Stimulated activated CD4-positive, alpha-beta T cell treated with anti-CD3 and anti-CD28 coated beads, Interleukin-1b, Interleukin-23, amount 100 ng/mL, for 4 hours (primary cell): ENCODE measurements at places on chromosomes 6 and 20.

DNA sequence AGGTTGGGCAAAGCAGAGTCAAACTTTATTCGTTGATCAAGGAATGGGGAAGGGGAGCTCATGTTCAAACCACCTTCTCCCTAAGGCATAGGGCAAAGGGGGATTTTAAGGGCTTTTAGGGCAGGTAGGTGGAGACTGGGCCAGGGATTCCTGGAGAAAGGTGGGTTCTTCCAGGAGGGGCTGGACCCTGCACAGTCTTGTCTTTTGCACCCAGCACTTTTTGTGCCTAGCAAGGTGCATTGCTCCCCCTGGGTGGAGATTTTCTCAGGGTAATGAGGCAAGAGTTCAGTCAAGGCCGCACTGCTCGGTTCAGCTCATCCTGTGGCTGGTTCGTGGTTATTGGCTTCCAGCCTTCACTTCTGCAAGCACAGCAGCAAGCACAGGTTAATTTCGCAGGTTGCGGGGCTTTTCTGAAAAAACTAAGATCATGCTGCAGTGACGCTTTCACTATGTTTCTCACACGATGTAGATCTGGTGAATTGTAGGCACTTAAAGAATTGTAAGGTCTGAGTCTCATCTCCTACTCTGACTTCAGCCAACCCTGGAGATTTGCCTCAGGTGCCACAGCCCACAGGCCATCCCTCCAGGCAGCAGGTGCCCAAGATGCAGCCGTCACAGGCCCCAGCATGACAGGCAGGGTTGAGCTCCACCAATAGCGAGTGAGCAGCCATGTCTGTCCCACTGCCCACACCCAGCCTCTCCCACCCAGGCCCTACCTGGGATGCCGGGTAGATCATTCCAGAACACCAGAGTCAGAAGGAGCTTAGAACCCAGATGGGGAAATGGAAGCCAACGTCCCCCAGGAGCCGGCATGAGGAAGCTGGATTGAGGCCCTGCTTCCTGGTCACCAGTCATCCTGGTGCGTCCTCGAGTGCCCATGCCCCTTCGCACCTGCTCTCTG, 37.1 kb downstream of the SUN5 start:
- DNase-seq = no peak

DNA sequence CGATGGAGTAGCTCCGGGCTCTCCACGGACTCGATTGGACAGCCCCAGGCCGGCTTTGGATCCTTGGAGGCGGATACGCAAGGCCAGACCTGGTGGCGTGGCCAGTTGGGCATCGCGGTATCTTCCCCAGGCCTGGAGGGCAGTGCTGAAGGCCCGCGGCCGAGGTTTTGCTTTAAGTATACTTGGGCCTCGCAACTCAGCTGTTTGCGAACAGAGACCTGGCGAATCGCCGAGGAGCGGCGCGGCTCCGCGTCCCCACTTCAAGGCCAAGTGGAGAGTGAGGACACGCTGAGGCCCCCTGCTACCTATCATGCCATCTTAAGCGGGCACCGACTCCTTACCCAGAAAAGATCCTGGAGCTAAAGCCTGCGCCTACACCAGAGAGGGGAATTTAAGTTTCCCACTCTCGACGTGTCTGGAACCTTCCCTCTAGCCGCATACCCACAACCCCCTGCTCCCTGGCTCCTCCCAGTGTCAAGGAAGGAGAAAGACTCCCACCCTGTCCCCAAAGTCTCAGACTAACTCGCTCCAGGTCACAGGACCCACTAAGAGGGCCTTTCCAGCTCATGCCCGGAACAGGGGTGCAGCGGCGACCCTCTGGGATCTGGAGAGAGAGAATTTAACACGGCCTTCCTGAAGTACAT, 4.1 kb downstream of the LINC00237 start:
- DNase-seq = no peak

DNA sequence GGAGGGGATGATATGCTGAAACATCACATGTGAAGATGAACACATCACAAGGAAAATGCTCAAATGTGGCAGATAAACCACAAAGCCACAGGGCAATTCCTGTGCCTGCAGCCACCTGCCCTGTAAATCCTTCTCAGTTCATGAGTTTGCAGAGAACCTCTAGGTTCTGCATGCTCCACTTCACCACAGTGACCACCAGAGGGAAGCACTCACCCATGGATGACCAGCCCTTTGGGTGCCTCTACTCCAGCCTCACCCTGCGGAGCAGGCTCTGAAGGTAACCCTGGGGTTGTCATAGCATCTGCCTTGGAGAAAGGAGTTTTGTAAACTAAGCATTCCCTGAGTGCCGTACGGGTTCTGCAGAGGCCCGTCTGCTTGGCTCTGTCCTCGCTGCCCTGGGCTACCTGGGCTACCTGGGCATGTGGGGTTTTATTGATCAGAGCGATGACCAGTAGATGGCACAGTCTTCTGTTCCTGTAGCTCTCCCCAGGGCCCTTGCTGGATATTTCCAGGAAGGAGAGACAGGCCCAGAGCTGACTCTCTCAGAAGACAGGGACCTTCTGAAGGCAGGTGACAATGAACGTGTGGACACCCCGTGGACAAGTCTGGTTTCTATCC, 31.7 kb upstream of the CST1 start:
- no peak for DNase-seq

DNA sequence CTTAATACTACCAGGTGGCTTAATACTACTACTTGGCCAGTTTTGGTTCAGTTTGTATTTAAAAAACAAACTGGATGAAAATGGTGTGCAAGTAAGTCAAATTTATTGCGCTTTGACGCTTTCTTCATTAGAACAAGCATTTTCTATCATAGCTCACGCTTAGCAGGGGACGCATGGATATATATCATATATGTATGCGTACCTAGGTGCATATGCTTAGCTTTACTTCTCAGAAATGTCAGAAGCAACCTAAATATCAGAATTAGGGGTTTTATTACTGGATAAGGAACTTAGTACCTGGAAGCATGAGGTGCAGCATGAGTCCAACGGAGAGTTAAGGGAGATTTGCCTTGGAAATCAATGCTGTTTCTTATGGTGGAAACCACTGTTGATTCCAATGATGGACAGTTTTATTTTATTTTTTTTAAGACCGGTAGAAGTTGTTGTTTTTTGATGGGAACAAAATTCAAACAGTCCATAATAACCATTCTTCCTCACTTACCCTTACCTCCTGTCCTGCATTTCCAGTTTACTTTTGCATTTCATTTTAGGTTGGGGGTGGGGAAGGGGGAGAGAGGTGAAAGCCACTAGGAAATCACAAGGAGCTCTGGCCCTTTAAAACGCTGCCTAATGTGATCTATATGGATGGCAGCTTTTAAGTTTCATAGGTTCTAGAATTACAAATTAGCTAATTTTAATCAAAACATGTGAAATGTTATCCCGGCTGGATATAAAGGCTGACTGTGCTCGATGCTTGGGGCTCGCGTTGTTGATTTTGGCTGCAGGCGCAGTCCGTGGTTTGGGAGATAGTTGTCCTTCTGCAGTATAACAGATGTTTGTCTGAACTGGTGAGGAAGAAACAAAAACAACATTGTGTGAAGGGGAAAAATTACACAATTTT, 2.1 kb downstream of the SOBP start:
- no peak for DNase-seq

DNA sequence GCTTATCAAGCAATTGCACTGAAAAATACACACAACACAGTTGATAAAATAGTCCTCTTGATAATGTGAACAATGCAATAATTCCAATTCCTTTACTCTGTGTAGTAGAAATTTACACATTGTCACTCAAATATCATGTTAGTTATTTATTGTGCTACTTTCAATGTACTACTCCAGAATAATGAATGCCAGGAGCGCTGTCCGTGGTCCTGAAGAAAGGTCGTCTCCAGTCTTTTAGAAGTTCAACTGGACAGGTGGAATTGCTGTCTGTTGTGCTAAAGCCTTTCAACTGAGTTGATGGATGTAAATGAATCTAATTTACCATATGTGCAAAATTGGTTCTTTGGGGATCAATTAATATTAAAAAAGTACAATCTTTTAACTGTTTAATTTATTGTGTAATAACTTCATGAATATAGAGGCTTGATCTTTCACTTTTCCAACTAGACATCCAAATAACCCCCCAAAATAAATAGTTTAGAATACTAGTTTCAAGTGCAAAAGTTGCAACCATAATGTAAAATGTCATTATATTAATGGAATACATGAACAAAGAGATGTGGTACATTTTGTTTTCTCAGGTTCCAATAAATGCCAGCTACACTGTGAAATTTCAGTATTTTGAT, 3.2 kb downstream of the GRIK2 start:
- no peak for DNase-seq

DNA sequence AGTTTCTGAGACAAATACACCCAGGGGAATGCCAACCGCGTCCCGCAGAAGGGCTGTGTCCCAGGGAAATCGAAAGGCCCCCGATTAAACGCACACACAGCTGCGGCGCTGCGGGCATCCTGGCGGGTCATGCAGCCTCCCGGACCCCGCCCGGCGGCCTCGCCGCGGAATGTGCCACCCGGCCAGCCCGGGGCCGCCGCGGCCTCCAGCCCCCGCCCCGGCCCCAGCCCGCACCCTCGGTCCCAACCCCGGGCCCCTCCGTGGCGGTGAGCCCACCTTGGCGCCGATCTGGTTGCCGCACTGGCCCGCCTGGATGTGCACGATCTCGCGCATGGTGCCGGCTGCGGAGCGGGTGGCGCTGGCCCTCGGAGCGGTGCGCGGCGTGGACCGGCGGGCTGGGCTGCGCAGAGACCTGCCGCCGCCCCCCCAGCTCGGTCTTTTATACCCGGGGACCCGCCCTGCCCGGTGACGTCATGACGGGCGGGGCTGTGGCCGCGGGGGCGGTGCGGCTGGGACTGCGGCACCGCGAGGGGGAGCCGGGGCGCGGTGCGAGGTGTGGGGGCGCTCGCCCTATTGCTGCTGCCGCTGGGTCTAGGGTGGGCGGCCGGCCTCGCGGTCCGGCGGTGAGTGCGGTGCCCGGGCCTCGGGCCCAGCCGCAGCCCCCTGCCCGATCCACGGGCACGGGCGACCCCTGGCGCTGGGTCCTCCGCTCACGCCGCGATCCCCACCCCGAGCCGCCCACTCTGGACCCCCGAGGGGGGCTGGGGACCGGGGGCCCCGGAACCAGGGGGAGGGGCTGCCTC, at the start of gene TUBB2A:
Gene TUBB2A, minus strand, starts transcription at position 414 of the 803 bp plus-strand sequence. Its CDS starts 81 bp downstream, at position 333.
- DNase-seq = peak; percentile 90

GRCh38 chr20:49281059-49281912, 3.4 kb upstream of the ZNFX1 start:
- no peak for DNase-seq

GRCh38 chr6:155142168-155143028, 121.4 kb upstream of the CLDN20 start:
- DNase-seq = no peak

- DNase-seq = no peak
Observed at GRCh38 chr6:21171801-21172200, 421.8 kb upstream of the SOX4 start.

DNA sequence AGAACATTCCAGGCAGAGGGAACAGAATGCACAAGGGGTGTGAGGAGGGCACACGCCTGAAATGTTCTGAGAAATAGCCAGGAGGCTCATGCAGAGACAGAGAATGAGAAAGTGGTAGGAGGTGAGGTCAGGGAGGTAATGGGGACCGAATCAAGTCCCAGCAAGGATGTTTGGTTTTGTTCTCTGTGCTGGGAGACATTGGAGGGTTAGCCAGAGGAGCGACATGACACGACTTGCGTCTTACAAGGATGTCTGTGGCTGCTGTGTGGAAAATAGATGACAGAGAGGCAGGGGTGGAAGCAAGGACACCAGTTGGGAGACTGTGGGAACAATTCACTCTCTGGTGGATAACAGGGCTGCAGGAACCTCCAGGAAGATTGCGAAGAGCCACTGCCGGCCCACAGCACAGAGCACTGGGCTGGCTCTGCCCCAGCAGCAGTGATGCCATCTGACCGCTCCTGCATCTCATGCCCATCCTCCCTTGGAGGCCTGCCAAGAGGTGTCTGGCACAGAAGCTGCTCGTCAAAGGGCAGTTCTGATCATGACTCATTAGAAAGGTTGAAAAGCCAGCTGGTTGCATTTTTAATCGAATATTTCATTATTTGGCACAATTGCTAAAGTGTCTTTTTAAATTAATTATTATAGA, 57.7 kb upstream of the CD83 start:
- no peak for DNase-seq

- no peak for DNase-seq
Observed at GRCh38 chr6:54801669-54802068, 44.9 kb upstream of the FAM83B start.

- no peak for DNase-seq
Observed at GRCh38 chr20:32111753-32112152, 2.2 kb downstream of the TM9SF4 start.

- DNase-seq = no peak
Observed at GRCh38 chr6:65259059-65259458, 448.0 kb downstream of the EYS start.

DNA sequence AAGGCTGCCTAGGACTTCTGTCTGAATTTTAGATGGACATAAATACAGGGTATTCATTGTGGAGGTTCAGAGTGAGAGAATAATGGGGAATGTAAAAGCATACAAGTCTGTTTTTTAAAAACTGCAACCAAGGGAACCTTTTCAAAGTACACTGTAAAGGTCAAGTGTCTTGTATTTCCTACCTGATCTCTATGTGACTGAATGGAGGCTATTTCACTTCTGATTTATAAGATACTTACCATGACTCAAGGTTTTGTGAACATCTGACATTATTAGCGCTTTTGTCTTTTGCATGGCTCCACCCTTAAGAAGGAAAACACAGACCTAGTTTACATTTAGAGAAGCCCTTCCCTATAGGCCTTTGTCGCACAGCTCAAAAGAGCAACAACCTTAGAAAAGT, 126.5 kb downstream of the ZFAND3 start:
- DNase-seq = no peak

DNA sequence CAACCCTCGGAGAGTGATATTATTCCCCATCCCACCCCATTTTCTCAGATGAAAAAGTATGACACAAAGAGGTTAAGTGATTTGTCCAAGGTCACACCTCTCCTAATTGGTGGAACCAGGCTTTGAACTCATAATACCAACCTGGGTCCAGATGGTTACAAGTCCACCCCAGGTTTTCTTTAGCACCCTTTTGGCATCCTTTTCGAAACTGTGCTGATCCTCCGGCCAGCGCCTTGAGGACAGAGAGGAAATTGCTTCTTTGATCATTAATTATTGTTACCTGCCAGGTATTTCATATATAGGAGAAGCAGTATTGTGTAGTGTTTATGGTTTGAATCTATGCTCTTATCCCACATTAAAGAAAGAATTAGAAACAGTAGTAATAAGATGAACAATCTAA, 29.3 kb upstream of the PDYN start:
- no peak for DNase-seq

DNA sequence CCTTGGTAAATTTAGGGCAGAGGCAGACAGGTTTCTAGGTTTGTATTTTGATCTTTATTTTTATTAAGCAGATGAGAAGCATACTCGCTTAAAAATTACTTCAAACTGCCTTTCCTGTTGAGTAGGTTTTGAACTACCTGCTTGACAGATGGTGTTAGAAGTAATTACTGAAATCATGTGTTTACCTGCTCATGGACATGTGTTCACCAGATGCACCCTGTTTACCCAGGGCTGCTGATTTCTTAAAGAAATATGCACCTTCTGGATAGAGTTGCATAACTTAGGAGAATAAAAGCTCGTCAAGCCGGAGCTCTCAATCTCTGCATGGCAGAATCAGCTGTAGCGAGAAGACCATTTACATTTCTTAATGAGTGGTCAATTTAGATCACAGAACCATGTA, 165.1 kb downstream of the CDKAL1 start:
- DNase-seq = no peak
